ENCODE measurements at places on chromosomes 6 and 20. TPM values are rescaled to one million over a fixed set of nuclear protein-coding genes. Genes with fewer than 3 reads are reported as not detected.

- no peak for DNase-seq
These were observed 98.3 kb downstream of the RAMACL start for GRCh38 chr6:166488076-166488685.

GRCh38 chr20:327186-328026 lies 2.1 kb downstream of the SOX12 start:
- DNase-seq: peak; percentile 85

DNA sequence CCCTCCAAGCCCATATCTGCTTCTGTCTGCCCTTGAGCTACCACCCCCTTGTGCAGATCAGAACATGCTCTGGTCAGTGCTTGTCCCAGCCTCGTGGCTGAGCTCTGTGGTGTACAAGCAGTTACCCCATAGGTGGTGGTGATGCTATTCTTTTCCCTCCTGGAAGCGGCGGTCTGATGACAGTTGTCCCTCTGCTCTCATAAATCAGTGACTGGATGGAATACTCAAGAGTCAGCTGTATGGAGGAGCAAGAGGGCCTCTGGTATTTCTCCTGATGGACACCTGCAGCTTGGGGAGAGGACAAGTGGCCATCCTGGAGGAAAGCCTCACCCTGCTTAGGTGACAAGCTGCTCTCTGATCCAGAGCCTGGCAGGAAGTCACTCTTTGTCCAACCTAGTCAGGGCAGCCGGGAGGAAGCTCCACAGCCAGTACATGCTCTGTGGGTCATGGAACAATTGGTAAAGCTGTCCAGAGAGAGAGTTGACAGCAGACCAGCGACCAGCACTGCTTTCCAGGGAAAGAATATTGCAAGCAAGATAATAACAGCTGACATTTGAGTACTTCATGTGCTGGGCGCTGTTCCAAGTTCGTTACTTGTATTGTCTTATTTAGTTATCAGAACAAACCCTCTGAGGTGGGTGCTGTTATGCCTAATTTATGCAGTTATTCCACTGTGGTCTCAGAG lies 47.1 kb downstream of the SCAND1 start:
- peak; percentile 19 for DNase-seq

The PHACTR2 gene
- 41.4 TPM for total RNA-seq

GRCh38 chr6:63886341-63886740 lies 250.7 kb downstream of the PHF3 start:
- no peak for DNase-seq

DNA sequence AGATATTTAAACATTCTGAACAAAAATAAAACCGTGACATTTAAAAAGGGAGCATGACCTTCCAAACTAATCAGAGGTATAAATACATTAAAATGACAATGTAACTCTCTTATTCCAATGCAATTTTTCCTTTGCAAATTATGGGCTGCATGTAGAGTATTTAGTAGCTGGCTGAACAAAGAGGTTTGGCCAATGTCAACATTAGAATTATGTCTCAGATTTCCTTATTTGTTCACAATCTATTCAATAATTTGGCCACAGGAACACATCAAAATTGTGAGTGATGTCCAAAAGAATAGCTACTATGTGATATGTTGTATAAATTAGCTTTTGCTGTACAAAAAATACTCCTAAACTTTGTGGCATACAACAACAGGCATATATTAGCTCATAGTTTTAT lies 580.0 kb upstream of the MARCKS start:
- DNase-seq: no peak

The CCM2L gene
- 5.7 TPM for total RNA-seq

DNA sequence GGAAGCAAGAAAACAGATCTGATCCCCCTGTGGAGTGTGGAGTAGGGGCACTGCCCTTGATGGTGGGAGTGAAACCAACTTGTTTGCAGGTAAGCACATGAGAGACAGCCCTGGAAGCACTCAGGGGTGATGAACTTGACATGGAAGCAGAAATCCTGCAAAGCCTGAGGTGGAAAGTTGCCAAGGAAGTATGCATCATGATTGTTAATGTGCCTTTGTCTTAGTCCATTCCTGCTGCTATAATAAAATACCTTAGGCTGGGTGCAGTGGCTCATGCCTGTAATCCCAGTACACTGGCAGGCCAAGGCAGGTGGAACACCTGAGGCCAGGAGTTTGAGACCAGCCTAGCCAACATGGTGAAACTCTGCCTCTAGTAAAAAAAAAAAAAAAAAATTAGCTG lies 40.2 kb upstream of the IFNGR1 start:
- no peak for DNase-seq

- DNase-seq: no peak
These were observed 318.6 kb upstream of the RUNX2 start for GRCh38 chr6:45009576-45009975.

- no peak for DNase-seq
These were observed 138.7 kb upstream of the SASH1 start for GRCh38 chr6:148203970-148204369.
